ENCODE measurements at places on chromosomes 12 and 14. TPM values are rescaled to one million over a fixed set of nuclear protein-coding genes. Genes with fewer than 3 reads are reported as not detected.

Gene GRIP1
- total RNA-seq: under 0.01 TPM

Gene SERPINA1
- not detected for total RNA-seq

Gene MARS1
- total RNA-seq: 77.4 TPM

Gene SYT1
- total RNA-seq: 6.3 TPM

Gene CRACR2A
- total RNA-seq: 15.4 TPM

Gene KRT79
- not detected for total RNA-seq

Gene RPL10L
- total RNA-seq: not detected

Gene PKP2
- total RNA-seq: 1.3 TPM

Gene BAZ1A
- 38.1 TPM for total RNA-seq

Gene TSPAN8
- total RNA-seq: not detected

Gene JAG2
- total RNA-seq: 37.5 TPM
